Aorta (tissue), 5 donors: ENCODE measurements at places on chromosomes 5 and 9. TPM values are rescaled to one million over a fixed set of nuclear protein-coding genes. Genes with fewer than 3 reads are reported as not detected.

The GABRA6 gene
- not detected for polyA plus RNA-seq

GRCh38 chr5:160903076-160903475 lies 51.1 kb upstream of the ATP10B start:
- no peak overlapping the region for H3K4me3 ChIP-seq
- no peak overlapping the region for H3K27ac ChIP-seq
- no peaks in the 10 kb centered on the region for H3K27me3 ChIP-seq
- no peaks in the 10 kb centered on the region for H3K4me1 ChIP-seq

- H3K36me3 ChIP-seq, result no peaks in the 10 kb centered on the region
- H3K4me1 ChIP-seq, result no peaks in the 10 kb centered on the region
- H3K27me3 ChIP-seq, result no peaks in the 10 kb centered on the region
- H3K4me3 ChIP-seq, result no peak overlapping the region
- DNase-seq, result no peak
- H3K27ac ChIP-seq, result no peak overlapping the region
Measured at GRCh38 chr5:58412932-58413331, 47.0 kb downstream of the PLK2 start.

GRCh38 chr5:108303611-108304010 lies 78.3 kb downstream of the FBXL17 start:
- no peaks in the 10 kb centered on the region for H3K27me3 ChIP-seq
- no peak for DNase-seq
- no peaks in the 10 kb centered on the region for H3K36me3 ChIP-seq
- H3K27ac ChIP-seq, result no peak overlapping the region

DNA sequence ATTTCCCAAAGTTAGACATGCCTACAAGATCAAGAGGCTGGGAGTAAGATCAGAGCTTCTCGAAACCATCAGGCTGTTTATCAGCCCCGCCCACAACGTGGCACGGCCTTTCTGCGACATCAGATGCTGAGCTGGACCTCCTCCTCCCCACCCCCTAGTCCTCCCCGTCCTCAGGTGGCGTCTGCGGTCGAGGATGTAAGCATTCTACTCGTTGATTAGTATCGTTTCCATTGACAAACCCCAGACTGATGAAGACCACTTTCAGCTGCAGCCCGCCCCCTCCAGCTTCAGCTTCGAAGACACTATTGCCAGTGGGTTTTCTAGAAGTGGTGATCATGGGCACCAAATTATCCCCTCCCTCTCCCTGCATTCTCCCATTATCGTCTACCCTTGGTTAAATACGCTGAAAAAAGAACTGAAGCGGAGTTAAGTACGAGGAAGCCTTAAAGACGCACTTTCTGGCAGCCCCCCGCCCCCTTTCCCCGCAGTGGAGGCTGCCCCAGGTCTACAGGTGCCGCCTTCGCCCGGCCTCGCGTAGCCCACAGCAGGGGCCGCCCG lies 1.1 kb downstream of the PPIC start:
- DNase-seq, result peak; percentile 86
- no peaks in the 10 kb centered on the region for H3K36me3 ChIP-seq
- no peaks in the 10 kb centered on the region for H3K27me3 ChIP-seq
- peak overlapping the region; percentile 3 for H3K27ac ChIP-seq
- no peaks in the 10 kb centered on the region for H3K4me1 ChIP-seq

The EGFL7 gene
- 32.0 TPM for polyA plus RNA-seq

DNA sequence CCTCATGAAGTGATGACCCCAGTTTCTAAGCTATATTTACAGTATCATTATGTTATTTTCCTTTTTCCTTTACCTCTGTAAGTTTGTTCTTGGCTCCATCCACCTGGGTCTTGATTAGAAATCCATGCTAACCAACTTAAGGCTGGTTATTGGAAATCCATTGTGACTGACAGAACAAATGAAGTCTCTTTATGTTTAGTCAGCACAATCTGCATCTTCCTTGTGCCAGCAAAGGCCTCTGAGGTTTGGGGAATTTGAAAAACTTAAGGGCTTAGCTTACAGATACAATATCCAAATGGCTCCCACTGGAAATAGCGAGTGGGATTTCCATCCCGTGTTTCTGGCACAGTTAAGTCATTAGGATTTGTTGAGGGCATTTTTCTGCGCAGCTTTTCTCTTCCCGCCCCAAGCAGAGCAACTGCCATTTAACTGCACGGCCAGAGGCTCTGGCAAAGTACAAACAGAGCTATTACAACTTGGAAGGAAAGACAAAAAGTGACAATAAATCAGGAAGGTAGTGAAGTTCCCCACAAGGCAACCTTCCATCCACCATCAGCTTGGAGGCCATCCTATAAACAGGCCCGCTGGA lies 64.2 kb downstream of the DCP2 start:
- no peak overlapping the region for H3K4me3 ChIP-seq
- H3K36me3 ChIP-seq, result no peaks in the 10 kb centered on the region
- DNase-seq, result no peak
- no peak overlapping the region for H3K27ac ChIP-seq
- no peaks in the 10 kb centered on the region for H3K27me3 ChIP-seq
- H3K4me1 ChIP-seq, result no peaks in the 10 kb centered on the region

- H3K4me1 ChIP-seq, result no peaks in the 10 kb centered on the region
- H3K4me3 ChIP-seq, result no peak overlapping the region
- no peak overlapping the region for H3K27ac ChIP-seq
- no peaks in the 10 kb centered on the region for H3K36me3 ChIP-seq
Measured at GRCh38 chr5:1827025-1827885, 26.0 kb downstream of the NDUFS6 start.

- no peaks in the 10 kb centered on the region for H3K36me3 ChIP-seq
- no peak for DNase-seq
- no peaks in the 10 kb centered on the region for H3K4me1 ChIP-seq
- no peak overlapping the region for H3K27ac ChIP-seq
Measured at GRCh38 chr5:35803191-35803651, 53.5 kb upstream of the IL7R start.
